Activated CD8-positive, alpha-beta memory T cell treated with anti-CD3 and anti-CD28 coated beads, Interleukin-2, amount 10 ng/mL, durations not matched to agents 7 days and 5 days (primary cell): ENCODE measurements at places on chromosomes 1 and 21. TPM values are rescaled to one million over a fixed set of nuclear protein-coding genes. Genes with fewer than 3 reads are reported as not detected.

DNA sequence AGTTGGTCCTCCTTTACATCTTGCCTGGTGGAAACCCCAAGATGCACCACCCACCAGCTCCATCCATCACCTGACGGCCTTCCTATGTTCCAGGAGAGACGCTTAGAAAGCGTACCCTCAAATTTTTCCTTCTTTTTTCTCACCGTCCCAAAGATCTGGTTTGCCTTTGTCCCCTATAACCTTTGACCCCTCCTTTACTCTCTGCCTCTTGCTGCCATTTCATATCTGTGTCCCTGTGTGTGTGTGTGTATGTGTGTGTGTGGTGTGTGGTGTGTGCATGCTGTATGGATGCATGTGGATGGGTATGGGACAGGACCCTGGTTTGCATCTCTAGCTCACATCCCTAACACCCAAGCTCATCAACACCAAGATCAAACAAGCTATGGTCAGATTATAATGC is 22.2 kb upstream of the IPO9 start:
- no peaks in the 10 kb centered on the region for H3K27me3 ChIP-seq
- no peak overlapping the region for H3K4me3 ChIP-seq
- no peak overlapping the region for H3K27ac ChIP-seq
- no peaks in the 10 kb centered on the region for H3K36me3 ChIP-seq
- H3K4me1 ChIP-seq, result no peaks in the 10 kb centered on the region

DNA sequence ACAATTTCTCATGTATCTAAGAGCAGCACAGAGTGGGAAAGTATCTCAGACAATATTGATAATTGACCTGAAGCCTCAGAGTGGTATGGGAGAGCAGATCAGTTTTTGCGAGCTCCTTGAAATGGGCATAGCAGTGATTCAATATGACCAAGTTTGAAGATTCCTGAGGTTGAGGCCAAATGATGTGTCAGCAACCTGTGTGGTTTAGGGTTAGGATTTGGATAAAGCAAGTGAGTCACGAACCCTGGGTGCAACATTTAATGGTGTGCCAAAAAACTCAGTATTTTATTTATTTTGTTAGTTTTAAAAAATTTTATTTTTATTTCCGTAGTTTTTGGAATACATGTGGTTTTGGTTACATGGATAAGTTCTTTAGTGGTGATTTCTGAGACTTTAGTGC is 92.5 kb upstream of the C21orf91 start:
- H3K27ac ChIP-seq, result no peak overlapping the region
- H3K4me3 ChIP-seq, result no peak overlapping the region
- H3K27me3 ChIP-seq, result peaks cover 4% of the 10 kb centered on the region
- no peak for DNase-seq
- H3K36me3 ChIP-seq, result no peaks in the 10 kb centered on the region

CRYAA gene
- total RNA-seq, result not detected

DNA sequence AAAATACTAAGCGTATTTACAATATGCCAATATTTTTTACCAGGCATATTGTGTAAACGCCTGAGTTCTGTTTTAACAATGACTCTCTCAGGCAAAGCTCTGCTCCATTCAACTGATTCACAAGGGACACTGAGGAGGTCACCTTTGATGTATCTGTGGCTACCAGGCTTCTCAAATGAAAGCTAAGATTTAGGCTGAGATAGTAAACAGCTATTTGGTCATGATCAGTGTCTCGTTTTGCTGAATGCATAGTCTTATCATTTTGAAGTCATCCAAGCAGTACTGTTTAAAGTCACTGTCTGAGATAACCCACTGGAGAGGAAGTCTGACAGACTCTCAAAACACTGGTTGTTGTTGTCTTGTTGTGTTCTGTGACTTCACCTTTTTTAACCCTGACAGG is 13.7 kb upstream of the PLPPR5 start:
- peaks cover 3% of the 10 kb centered on the region for H3K27me3 ChIP-seq
- H3K4me3 ChIP-seq, result no peak overlapping the region
- no peak for DNase-seq
- H3K27ac ChIP-seq, result no peak overlapping the region

DNA sequence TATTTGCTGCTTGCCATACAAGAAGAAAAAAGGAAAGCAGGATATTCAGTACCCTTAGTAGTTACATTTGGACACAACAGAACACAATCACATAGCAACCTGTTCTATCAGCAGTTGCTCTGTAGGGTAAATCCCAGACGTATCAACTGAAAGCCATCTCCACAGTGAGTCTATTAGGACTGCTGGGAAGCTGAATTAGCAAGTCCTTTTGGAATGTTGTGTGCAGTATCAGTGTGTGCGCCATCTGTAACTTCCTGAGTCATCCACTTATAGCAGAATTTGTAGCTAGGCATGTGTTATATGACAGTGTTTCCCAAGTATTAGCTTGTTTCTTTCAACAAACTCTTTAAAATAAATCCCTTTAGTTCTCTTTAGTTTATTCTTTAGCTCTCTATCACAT is 21.3 kb downstream of the CCDC30 start:
- no peaks in the 10 kb centered on the region for H3K27me3 ChIP-seq
- DNase-seq, result no peak
- no peaks in the 10 kb centered on the region for H3K36me3 ChIP-seq
- no peak overlapping the region for H3K4me3 ChIP-seq
- H3K27ac ChIP-seq, result no peak overlapping the region

- no peak overlapping the region for H3K27ac ChIP-seq
- H3K4me1 ChIP-seq, result peaks cover 1% of the 10 kb centered on the region
- no peak for DNase-seq
These were observed 131.3 kb downstream of the PATJ start for GRCh38 chr1:61873581-61873980.

CXADR gene
- 0.16 TPM for total RNA-seq
